ENCODE measurements at places on chromosomes 5 and 9.

DNA sequence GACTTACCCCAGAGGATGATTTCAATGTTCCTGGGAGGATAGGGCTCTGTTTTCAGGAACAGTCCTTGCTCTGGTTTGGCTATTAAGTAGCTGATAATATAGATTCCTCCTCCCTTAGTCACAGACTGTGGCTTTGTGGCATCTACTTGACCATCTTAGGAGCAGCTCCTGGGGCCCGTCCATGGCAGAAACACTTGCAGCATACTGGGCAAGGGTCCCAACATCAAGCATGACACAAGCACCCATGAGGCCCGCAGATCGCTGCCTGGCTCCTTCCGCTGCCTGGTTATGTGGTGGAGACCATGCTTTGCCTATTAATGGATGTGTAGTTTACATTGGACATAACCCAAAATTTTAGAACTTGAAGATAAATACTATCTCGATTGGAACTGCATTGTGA is 170.1 kb downstream of the ICE1 start:
- no peak for DNase-seq

DNA sequence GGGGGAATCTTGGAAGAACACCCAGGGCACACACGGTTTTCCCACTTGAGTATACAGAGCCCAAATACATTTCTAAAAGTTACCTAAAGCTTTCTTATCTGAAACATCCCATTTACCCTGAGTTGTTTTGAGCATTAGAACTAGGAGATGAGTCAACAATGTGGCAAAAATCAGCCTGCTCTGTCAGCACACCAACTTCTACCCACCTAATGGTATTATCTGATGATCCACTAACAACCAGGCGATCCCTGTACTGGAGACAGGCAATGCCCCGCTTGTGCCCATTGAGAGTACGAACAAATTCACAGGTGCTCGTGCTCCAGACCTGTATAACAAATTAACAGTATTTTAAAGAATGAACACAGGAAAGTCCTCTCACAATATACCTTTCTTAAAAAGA is 87.0 kb downstream of the SMIM23 start:
- no peak for DNase-seq

GRCh38 chr9:81628897-81629296 is 60.5 kb downstream of the TLE1 start:
- no peak for DNase-seq

- DNase-seq: peak; percentile 64
These were observed 104.1 kb downstream of the TSSK1B start for GRCh38 chr5:113330533-113331208.

- DNase-seq: no peak
These were observed 1.7 kb downstream of the EBF1 start for GRCh38 chr5:159097784-159098602.

DNA sequence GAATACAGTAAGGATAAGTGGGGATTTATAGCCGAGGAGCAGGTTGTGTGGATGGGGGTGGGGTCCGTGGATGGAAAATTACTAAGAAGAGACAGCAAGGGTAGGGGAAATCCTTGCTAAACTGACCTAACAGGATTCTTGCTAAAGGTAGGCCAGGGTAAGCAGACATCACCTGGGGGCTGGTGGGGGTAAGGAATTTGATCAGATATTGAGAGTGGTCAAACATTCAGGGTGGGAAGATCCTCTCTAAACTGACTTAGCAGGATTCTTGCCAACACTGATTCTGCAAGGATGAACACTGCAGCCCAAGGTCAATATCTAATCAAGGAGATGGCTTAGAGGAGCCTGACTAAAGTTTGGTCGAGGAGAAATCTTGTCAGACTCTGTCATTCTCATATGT is 2.7 kb upstream of the PLGRKT start:
- no peak for DNase-seq

GRCh38 chr9:101705135-101705661 is 33.2 kb downstream of the GRIN3A start:
- DNase-seq: peak; percentile 5

- DNase-seq: no peak
These were observed 530.9 kb upstream of the TYRP1 start for GRCh38 chr9:12162181-12162815.

DNA sequence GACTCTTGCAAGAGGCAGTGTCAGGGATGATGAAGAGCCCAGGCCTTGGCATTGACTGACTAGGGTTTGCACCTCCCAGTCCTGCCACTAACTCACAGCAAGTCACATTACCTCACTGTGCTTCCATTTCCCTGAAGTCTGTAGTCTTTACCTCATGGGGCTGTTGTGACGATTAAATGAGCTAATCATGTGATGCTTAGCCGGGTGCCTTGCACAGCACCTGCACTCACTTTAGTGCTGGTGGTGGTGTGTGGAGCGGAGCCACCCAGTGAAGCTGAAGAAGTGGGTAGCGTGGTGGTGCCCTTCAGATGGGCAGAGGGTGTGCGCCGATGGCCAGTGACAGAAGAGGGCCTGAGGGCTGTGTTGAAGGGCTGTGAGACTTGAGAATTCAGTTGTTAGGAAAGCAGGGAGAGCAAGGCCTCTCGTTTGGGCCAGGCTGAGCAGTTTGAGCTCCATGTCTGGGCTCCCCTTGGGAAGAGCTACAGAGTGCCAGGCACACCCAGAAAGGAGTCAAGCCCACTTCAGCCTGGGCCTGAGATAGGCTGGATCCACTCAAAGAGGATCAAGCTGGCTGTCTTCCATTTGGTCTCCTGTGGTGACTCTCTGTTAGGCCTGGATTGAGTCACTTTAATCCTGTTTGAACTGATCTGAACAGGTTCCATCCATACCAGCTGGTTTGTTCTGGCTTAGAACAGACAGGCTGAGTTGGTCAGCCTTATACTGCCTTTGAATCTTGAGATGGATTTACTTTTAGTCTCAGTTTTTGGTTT is 42.5 kb downstream of the RALGPS1 start:
- DNase-seq: no peak

DNA sequence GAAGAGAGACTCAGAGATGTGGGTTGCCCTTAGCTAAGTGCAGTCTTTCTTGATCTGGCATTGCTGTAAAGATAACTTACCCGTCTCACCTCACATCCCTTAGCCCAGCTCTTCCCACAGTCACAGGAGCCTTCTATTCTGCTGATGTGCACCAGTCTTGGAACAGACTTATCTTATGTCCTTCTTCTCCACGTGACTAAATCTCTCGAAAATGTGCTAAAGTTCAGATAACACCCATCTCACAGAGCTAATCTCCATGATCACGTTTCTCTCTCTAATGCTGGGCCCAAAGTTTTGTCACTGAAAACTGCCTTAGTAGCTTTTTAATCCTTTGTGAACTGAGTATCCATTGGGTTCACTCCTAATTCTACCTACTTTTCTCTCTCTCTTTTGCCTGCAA is 16.7 kb downstream of the SLC36A1 start:
- no peak for DNase-seq

- DNase-seq: no peak
These were observed 426.6 kb downstream of the SPOCK1 start for GRCh38 chr5:137072361-137073115.

DNA sequence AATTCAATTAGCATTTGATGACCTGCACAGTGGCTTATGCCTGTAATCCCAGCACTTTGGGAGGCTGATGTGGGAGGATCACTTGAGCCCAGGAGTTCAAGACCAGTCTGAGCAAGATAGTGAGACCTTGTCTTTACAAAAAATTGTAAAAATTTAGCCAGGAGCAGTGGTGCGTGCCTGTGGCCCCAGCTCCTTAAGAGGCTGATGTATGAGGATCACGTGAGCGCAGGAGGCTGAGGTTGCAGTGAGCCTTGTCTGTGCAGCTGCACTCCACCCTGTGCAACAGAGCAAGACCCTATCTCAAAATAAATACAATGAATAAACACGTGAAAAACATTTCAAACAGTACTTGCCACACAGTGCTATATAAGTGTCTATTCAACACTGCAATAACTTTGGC is 4.2 kb downstream of the ABCA1 start:
- no peak for DNase-seq

- no peak for DNase-seq
These were observed 95.8 kb upstream of the TBCA start for GRCh38 chr5:77871946-77872345.

GRCh38 chr5:35538198-35538931 is 79.3 kb upstream of the SPEF2 start:
- no peak for DNase-seq

DNA sequence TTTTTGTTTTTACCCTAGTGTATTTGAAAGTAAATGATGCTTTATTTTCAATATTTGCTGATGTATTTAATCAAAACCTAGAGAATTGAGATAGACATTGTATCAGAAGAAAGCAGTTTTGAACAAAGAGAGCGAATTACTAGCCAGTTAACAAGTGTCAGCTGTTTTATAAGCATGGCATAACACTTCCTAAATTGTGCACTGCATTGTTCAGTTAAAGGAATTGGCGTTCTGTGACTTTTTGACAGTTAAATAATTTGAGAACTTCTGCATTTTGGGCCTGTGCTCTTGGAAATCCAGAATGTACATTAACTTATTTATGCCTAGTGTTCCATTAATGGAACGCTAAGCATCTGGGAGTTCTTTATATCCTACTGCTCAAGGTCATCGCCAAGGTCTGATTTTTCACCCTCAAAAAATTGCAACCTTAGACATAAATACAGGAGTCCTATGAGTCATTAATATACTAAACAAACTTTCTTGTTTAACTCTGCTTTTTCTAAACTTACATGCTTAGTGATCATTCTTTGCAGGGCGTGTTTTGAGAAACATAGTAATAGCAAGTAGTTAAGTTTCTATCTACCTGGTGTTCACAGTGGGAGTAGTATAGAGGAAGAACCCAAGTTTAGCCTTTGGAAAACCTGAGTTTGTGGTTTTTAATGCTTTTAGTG is 31.1 kb downstream of the RASA1 start:
- no peak for DNase-seq

GRCh38 chr5:94810877-94811276 is 192.4 kb downstream of the SLF1 start:
- DNase-seq: no peak

DNA sequence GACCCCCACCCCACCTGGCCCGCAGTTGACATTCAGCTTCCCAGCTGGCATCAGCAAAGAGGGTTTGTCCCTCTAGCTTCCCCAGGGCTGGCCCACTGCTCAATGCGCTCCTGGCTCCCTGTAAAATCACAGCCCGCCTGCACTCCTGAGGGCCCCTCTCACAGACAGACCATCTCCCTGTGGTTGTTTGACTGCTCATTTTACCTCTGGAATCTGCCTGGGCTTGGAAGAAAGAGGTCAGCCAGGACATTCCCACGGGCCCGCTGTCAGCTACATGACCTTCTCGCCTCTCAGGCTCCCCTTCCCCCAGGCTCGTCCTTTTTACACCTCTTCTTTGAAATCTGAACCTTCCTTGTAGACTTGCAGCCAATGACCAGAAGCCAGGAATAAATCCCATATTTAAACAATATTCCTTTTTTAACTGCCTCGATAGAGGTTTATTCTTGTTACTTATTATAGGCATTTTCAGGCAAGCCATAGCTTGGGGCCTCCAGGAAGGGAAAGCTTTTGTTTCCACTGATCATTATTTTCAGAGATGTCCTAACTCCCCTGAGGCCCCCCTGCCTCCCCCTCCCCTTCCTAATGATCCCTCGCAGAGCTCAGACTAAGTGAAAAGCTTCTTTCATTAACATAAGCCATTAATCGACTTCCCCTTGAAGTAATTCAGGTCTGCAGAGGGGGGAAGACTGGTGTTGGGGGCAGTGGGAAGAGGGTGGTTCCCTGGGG is 76.3 kb upstream of the IQGAP2 start:
- no peak for DNase-seq

GRCh38 chr5:72307573-72307967 is 12.5 kb downstream of the MRPS27 start:
- DNase-seq: no peak
